ENCODE measurements at places on chromosomes 4 and X.

GRCh38 chr4:184165291-184165690 lies 52.4 kb downstream of the ENPP6 start:
- DNase-seq = no peak

- peak; percentile 54 for DNase-seq
Observed at GRCh38 chrX:2828959-2829411, 255 bp downstream of the GYG2 start.

- DNase-seq = no peak
Observed at GRCh38 chr4:26287756-26288155, 33.1 kb upstream of the RBPJ start.

DNA sequence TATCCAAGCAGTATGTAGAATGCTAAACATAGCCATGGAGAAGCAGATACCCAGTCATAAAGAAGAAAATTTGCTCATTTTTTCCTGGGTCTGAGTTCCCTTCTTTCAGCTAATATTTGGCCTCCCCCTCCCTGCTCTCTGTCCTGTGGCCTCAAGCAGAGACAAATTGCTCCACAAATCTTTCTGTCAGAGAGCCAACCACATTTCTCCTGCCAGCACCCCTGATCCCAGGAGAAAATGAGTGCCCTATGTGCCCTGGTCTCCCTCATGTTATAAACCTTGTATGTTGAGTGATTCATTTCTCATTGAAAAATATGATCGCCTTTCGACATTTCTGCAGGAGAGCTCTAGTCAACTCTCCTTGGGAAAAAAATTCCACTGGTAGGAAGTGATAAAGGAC lies 82.0 kb downstream of the TMEM156 start:
- DNase-seq = no peak

GRCh38 chr4:151304755-151305154 lies 20.6 kb downstream of the SH3D19 start:
- no peak for DNase-seq

DNA sequence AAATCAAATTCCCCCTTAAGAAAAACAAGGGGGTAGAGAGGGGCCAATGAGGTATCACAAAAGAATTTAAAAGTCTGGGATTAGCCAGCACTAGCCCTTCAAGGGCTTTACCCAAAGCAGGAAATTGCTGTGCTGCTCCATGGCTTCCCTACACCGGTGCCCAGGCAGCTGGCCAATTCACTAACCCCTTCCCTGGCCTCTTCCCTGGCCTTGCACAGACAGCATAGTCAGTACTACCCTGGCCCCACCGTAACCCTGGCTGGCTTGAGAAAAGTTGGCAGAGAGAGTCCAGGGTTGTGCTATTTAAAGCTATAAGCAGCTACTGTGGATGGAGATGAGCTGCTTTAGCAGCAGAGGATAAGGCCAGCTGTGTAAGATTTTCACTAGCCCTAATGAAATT lies 43.1 kb downstream of the ADAMTS3 start:
- peak; percentile 44 for DNase-seq

DNA sequence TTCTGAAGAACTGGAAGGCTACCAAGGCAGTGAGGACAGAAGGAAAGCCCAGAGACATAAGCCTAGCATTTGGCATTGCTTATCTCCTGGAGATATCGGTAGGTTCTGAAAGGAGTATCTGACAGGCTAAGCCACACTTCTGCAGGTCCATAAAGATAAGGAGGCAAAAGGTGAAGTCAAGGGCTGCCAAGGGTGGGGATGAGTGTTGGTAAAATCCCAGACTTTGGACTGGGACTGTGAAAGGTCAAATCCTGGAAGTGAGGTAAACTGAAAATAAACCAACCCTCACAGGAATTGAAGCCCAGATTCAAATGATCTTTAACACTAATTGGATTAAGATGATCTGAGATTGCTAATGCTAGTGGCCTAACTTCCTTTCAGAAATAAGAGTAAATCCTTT lies 27.4 kb downstream of the GK start:
- DNase-seq = no peak

DNA sequence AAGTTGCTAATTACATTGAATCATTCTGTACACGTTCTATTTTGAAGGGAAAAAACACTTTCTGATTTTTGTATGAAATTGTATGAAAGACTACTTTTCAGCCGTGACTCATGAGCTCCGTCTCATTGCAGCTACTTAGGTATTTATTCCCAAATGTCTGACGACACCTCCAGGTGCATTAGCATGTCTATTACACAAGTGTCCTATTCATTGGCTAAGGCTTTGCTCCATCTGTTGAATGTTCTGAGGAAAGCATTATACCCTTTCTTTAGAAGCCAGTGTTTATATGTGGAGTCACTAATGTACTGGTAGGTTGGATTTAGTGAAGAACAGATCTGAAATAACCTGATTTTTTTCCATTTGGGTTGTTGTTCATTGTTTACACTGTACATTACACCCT lies 51.8 kb downstream of the MAP7D3 start:
- no peak for DNase-seq

- no peak for DNase-seq
Observed at GRCh38 chrX:71292669-71293365, 8.7 kb upstream of the ITGB1BP2 start.

GRCh38 chr4:153409924-153410501 lies 56.1 kb upstream of the TMEM131L start:
- no peak for DNase-seq

DNA sequence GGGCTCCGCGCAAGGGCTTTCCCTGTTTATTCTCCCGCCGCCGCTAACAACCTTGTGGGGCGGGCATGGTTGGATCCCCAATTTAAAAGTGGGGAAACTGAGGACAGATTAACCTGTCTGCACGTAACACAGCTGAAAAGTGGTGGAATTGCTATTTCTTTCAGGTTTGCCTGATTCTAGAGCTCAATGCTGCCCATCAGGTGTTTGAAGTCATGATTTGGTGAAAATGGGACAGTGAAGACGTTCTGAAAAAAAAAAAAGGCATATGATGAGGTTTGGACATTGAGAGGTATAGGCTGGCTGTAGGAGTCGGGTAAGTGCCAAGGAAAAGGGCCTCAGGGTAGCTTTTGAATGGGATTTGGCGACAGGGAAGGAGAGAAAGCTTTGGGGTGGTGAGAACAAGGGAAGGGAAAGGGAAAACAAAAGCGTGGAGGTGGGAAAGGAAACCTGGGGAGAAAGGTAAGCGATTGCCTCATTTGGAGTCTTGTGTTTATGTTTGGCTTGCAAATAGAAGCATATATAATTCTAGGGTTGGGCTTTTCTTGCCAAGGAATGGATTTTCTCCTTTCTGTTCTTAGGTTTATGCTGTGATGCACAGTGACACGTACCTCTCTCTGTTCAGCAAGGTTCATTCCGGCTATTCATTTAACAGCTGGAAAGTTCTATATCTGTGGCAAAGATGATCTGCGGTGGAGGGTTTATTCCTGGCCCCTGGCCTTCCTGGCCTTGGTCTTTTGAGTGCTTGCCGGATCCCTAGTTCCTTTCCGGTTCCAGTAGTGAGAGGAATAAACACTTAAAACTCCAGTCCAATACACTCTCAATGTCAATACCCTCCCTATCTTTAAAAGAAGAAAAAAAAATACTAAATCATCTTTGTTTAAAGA lies 2.4 kb upstream of the STIM2 start:
- DNase-seq = no peak

DNA sequence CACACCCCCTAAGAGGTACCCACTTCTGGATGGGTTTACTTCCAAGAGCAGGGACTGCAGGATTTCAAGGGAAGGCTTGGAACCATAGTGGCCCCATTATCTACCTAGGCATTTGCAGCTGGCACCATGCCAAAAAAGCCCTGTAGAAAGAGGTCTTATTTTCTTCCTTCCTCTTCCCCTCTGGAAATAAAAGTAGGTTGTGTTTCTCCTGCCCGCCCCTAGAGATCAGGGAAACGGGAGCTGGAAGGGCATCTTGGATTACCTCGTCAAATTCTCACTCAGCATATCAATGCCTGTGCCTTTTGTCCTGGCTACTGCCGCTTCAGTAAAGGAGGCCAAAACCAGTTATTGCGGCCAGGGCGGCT lies 1.6 kb downstream of the SCD5 start:
- DNase-seq = peak; percentile 72

GRCh38 chrX:111875881-111876280 lies at the start of gene TRPC5OS:
TSS of gene TRPC5OS (plus strand) at chrX:111876181. CDS start at chrX:111901850, 25,669 bp downstream.
- no peak for DNase-seq

GRCh38 chrX:118614150-118614549 lies 113.3 kb upstream of the IL13RA1 start:
- DNase-seq = no peak

GRCh38 chr4:54016504-54016903 lies 47.9 kb downstream of the CHIC2 start:
- DNase-seq = no peak

DNA sequence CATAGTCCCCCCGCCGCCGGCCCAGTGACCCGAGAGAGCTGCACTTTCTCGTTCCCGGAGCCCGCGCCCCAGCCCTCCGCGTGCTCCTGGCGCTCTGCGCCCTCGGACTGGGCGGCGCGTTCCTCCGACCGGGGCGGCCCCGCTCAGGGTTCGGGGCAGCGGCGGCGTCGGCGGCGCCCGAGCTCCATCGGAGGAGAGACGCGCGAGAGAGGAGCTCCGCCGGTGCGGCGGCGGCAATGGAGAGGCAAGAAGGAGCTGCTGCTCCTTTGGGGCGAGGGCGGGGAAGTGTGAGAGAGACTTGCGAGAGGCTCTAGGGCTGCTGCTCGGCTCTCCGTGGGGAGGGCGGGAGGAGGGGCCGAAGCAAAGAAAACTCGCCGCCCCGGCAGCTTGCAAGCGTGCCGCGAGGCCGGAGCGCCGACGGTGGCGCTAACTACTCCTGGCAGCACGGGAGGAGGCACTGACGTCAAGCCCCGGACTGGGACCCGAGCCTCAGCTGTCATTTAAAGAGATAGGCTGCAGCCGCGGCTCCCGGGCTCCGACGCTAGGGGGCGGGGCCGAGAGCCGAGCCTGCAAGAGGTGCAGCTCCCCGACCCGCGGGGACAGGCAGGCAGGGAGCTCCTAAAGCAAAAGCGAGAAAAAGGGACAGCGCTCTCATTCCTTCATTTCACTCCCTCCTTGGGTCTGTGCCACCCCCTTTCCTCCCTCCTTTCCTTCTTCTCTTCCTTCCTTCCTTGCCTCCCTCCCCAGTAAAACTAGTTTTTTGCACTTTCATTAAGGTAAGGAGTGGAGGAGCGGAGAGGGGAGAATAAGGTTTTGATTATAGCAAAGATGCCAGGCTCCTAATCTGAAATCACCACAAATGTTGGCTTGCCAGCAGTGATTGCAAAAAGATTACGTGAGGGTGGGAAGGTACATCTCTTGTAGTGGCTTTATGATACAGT lies at the start of gene KCTD8:
Gene KCTD8, minus strand, starts transcription at position 289 of the 941 bp plus-strand sequence.
- peak; percentile 98 for DNase-seq

DNA sequence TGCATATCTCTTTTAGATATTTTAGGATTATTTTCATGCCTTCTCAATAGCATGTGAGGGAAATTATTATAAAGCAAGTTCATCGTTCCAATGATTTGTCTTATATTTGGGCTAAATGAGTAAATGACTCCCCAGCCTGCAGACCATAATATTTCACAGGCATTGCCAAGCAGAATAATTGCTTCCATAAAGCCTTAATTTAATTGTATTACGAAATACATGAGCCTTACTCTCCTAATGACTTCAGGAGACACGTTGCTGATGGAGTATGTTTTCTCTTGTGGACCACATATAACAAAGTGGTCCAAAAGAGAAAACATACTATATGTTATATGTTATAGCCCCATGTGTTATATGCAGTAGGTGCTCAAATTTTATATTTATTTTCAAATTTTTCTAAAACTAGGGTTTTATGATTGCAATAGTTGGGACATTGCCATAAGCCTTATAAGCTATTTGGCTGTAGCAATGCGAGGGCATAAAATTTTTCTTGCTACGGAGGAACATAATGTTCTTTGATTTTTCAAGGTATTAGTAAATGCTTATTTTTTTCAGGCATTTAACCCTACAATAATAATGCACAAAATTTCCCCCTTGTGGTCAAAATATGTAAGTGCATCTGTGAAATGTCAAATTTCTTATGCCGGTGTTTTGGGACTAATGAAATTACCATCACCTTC lies 26.2 kb upstream of the TMPRSS11D start:
- DNase-seq = no peak

DNA sequence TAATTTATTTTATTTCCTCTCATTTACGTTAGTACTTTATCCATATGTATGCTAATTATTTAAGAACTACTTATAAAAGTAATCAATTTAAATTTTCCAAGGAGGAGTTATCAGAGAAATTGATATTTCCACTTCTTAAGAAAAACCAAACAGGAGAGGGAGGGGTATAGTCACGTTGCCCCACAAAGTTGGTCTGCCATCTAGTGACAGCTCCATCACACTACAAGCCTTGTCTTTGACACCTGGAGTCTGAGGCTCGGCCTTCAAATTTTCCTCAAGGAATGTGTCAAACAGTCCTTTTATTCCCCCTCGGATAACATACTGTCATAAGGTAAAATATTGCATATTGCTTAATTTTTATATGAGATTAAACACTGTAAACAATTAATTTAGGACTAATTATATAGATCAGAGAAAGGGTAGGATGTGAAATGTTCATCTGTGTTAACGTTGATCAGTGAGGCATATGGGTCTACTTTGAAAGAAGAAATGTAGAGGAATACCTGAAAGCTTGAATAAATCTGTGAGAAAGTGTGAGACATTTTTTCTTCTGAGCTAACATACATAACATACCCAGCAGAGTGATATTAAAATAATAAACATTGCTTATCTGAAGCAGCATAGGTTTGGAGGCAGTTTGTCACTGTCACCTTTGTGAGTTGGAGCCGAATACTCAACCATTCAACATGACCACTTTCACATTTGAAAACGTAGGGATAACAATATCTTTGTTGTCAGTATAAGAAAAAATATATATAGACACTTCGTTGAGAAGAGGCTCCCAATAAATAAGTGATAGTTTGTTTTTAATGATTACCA lies 114.4 kb downstream of the GLRA3 start:
- DNase-seq = no peak

DNA sequence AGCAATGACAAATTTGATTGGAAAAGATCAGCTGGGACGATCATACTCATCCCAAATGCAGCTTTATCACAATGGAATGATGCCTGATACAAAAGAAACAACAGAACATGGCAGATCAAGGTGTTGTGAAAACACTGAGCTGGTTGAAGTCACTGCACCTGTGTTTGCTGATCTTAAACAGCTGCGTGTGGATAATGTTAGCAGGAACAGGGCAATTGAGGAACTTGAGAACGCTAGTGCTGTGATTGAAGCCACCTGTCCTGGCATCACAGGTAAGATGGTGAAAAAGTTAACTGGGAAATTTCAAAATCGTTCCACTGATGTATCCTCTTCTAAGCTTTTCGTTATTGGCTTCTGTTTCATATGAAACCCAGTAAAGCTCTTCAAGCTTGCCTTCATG lies 27.4 kb upstream of the SOD3 start:
- no peak for DNase-seq

DNA sequence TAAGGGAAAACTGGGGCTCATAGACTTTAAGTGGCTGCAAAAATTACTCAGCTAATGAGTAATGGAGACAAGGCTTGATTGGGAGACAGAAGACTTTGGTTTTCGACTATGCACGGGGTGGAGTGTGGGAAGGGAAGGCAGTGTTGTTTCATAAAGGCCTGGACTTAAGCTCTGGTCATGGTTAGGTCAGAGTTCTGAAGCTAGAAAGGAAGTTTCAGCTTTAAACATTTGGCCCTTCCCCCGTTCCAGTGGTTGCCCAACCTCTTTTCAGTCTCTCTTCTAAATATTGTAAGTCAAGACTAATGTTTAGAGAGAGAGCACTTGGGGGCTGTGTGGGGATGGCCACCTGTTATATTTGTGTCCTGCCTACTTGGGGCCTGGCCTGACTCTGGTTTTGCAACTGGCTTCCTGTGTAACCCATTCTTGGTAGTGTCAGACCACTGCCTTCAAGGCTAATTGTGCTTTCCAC lies 21.0 kb downstream of the MSN start:
- no peak for DNase-seq

GRCh38 chr4:87018753-87019152 lies 83.9 kb downstream of the AFF1 start:
- DNase-seq = no peak

Measured in eye (tissue), 1 donor.